ENCODE measurements at places on chromosomes 11 and 22. TPM values are rescaled to one million over a fixed set of nuclear protein-coding genes. Genes with fewer than 3 reads are reported as not detected.

The NXPE2 gene
- total RNA-seq = 0.26 TPM

The NLRP14 gene
- 0.30 TPM for total RNA-seq

The DESI1 gene
- total RNA-seq = 38.0 TPM

The SCGB1D2 gene
- total RNA-seq = not detected

DNA sequence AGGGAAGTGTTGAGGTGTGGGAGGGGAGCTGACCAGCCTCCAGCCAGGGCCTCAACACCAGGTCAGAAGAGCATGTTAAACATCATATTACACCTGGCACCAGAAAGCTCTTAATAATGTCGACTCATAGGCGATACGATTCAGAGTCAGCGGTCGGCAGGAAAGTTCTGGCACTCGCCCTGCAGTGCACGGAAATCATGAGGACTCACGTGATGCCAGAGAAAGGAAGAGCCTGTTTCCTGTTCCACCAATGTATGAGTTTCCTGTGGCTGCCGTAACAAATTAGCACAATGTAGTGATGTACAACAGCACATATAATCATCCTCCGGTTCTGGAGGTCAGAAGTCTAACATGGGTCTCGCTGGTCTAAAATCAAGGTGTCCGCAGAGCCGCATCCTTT, 198.8 kb downstream of the BARX2 start:
- no peak for DNase-seq

Data from neural crest cell (in vitro differentiated cells).